ENCODE measurements at places on chromosomes 5 and 9. TPM values are rescaled to one million over a fixed set of nuclear protein-coding genes. Genes with fewer than 3 reads are reported as not detected.

Gene KCNV2
- not detected for total RNA-seq

Gene TRPM3
- total RNA-seq = under 0.01 TPM

Gene GAPT
- total RNA-seq = not detected

Gene PITX1
- total RNA-seq = 191 TPM

Gene KCNT1
- not detected for total RNA-seq

Gene GPR151
- not detected for total RNA-seq

Gene PLAC8L1
- total RNA-seq = not detected

Gene FIBCD1
- 0.14 TPM for total RNA-seq

Gene TAF11L12
- total RNA-seq = not detected

Gene GEMIN5
- 31.2 TPM for total RNA-seq

Gene GFPT2
- total RNA-seq = under 0.01 TPM

Gene FBLL1
- 3.1 TPM for total RNA-seq

Gene IL3
- not detected for total RNA-seq

Gene ARPC5L
- total RNA-seq = 37.0 TPM

Gene PPP3R2
- total RNA-seq = not detected

Gene PRLR
- total RNA-seq = under 0.01 TPM

Gene FKBP15
- 27.1 TPM for total RNA-seq

Gene MYORG
- 14.1 TPM for total RNA-seq

Gene ESM1
- not detected for total RNA-seq

Gene ACTBL2
- total RNA-seq = not detected

Gene SHROOM1
- total RNA-seq = 3.1 TPM

Gene ASS1
- total RNA-seq = 460 TPM

Gene PDCD1LG2
- total RNA-seq = 7.8 TPM

Gene ZNF300
- total RNA-seq = 6.3 TPM

Gene ZNF618
- 2.1 TPM for total RNA-seq

All from nasal cavity respiratory epithelium epithelial cell of viscerocranial mucosa (primary cell).